NCI-H226 (cell line): ENCODE measurements at places on chromosomes 1 and 21.

DNA sequence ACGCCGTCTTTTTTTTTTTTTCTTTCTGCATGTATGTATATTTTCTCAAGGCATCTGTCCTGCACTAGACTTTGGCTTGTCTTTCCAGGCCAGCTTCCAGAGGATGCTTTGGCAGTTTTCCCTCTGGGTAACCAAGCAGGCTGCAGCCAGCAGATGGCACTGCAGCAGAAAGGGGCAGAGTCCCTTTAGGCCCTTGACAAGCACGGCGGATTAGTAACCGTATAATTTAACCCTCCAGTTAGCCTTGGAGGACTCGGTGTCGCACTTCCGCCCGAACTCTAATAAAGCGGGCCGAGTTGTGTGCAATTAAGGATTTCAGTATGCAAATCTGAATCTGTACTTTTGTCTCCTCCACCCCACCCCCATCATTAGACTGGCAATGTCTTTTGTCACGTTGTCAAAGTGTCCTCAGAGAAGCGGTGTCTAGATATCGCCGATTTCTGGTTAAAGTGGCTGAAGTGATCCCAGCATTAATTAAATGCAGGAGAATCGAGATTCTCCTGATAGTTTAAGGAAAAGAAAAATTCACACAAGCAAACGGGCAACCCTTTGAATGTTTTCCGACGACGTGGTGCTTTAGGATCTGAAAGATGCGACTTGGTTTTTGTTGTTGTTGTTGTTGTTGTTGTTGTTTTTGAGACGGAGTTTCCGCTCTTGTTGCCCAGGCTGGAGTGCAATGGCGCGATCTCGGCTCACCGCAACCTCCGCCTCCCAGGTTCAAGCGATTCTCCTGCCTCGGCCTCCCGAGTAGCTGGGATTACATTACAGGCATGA lies 1.1 kb upstream of the TMEM167B start:
- DNase-seq, result no peak

DNA sequence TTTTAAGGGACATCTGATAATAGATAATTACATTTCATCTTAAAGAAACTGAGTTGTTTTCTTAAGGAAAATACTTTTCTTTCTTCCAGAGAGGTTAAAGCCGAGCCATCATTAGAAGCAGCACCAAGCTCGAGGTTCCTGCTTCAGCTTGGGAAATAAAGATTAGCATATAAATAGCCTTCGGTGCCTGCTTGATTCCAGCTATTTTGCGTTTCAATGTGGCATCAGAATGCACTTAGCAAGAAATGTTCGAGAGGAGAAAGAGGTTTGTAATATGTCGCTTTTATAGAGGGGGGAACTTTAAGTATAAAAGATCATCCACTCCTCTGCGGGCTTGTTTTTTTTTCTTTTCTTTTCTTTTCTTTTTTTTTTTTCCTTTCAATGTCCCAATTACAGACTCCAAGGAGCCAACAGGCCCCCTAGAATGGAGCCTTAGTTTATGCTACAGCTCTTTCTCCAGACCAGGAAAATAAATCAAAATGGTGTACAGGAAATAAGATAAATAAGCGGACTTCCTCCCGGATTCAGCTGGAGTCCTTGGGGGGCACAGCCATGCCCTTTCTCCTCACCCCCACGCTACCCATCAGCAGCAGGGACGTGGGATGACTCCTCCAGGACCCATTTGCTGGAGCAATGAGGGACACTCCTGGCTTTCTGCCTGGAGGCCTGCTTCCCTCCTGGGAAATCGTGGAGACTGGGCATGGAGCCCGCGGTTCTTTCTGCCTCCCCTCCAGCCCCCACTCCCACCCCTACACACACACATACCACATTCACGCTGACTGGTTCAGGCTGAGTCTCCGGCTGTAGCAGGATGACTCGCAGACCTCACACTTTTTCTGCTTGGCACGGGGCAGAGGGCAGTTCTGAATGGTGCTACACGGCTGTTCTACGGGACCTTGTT lies 131.6 kb downstream of the RRAGC start:
- peak; percentile 95 for DNase-seq

- DNase-seq, result no peak
Observed at GRCh38 chr1:200305806-200306205, 104.0 kb downstream of the ZNF281 start.

- DNase-seq, result no peak
Observed at GRCh38 chr1:86616871-86617270, 70.0 kb downstream of the CLCA4 start.

DNA sequence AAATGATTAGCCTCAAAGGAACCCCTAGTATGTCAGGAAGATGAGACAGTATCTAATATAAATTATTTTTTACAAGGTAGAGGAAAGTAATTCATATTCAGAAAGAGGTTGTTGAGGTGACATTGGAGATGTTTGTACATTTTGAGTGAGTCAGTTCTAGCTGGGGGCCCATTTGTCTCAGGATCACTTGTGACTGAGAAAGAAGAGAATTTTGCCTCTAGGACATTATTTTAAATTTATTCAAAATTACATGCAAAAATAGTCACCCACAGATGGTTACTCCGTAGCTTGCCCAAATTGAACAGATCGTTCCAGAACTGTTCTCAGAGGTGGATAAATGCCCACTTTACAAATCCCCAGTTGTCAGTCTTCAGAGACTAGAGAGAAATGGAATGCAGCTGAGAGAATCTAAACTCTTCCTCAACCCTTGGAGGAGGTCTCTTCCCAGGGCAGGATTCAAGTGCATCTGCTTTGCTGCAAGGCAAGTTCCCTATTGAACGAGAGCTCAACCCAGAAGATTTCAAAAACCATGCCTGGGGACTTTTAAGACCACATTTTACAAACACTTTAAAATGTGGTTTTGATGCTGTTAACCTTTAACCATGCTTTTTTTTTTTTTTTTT lies 987.8 kb upstream of the ADAMTS5 start:
- DNase-seq, result no peak

DNA sequence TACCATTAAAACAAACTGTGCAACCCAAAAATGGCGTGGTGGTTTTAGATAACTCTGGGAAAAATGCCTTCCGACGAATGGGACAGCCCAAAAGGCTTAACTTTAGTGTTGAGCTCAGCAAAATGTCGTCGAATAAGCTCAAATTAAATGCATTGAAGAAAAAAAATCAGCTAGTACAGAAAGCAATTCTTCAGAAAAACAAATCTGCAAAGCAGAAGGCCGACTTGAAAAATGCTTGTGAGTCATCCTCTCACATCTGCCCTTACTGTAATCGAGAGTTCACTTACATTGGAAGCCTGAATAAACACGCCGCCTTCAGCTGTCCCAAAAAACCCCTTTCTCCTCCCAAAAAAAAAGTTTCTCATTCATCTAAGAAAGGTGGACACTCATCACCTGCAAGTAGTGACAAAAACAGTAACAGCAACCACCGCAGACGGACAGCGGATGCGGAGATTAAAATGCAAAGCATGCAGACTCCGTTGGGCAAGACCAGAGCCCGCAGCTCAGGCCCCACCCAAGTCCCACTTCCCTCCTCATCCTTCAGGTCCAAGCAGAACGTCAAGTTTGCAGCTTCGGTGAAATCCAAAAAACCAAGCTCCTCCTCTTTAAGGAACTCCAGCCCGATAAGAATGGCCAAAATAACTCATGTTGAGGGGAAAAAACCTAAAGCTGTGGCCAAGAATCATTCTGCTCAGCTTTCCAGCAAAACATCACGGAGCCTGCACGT lies 82.1 kb downstream of the PRDM2 start:
- no peak for DNase-seq

- no peak for DNase-seq
Observed at GRCh38 chr1:117416546-117417125, 49.4 kb downstream of the MAN1A2 start.
